CD4-positive, alpha-beta T cell treated with Interferon alpha-2 for 1 hour (primary cell): ENCODE measurements at places on chromosomes 7 and 10.

DNA sequence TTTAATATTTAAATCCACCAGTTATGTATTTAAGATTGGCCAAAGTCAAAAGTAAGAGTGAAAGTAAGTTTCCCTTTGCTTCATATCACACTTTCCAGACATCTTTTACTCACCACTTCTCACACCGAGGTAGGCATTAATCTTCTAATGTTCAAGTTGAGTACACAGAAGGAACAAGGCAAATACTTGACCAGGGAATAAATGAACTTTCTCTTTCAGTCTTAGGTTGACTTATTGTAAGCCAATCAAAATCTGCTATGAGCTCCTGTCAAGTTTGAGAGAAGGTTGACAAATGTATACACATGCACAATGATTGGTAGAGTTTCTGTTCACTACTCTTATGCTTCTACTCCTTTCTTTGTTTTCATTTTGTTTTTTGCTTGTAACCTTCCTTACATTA lies 842.5 kb downstream of the REEP3 start:
- no peak for DNase-seq

- DNase-seq, result no peak
Observed at GRCh38 chr7:94666879-94667587, 11.1 kb upstream of the SGCE start.

GRCh38 chr7:120716307-120716706 lies 141.6 kb downstream of the TSPAN12 start:
- DNase-seq, result no peak

- no peak for DNase-seq
Observed at GRCh38 chr7:27186668-27187474, 1.8 kb upstream of the HOXA11 start.

DNA sequence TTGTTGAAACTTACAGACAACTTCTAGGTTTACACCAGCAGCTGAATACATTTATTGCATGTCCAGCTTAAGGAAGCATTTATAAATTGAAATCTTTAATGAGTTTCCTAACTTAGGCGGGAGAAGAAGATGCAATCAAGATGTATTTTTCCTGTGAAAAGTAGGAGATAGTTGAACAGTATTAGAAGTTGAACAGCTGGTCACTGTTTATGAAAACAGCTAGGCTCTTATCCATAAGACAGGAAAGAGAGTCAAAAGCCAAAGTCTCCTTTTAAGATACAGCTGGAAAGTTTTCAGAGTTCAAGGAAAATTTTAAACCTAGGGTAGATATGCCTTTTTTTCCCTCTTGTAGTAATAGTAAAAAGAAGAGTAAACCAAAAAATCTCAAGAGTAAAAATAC lies 236.1 kb upstream of the FERD3L start:
- DNase-seq, result no peak

- DNase-seq, result no peak
Observed at GRCh38 chr7:117848941-117849340, 24.3 kb downstream of the CTTNBP2 start.

GRCh38 chr7:45573661-45574415 lies at the start of gene ADCY1:
ADCY1 (plus strand) TSS chr7:45574368; CDS start chr7:45574544, 176 bp downstream.
- DNase-seq, result no peak

- no peak for DNase-seq
Observed at GRCh38 chr7:51280156-51280555, 36.5 kb downstream of the COBL start.

DNA sequence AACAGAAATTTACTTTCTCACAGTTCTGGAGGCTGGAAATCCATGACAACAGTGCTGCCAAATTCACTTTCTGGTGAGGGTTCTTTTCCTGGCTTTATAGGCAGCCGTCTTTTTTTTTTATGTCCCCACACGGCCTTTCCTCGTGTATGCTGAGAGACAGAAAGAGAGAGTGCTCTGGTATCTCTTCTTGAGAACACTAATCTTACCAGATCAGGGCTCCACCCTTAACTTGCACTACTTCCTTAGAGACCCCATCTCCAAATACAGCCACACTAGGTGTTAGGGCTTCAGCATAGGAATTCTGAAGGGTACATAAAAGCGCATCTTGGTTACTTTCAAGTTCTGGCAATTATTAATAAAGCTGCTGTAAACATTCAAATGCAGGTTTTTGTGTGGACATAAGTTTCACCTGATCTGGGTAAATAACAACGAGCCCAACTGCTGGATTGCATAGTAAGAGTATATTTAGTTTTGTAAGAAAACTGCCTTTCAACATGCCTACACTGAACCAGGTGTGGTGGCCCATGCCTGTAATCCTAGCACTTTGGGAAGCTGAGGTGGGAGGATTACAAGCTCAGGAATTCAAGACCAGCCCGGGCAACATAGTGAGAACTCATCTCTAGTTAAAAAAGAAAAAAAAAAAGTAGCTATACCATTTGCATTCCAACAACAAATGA lies 8.2 kb upstream of the C1GALT1 start:
- no peak for DNase-seq

DNA sequence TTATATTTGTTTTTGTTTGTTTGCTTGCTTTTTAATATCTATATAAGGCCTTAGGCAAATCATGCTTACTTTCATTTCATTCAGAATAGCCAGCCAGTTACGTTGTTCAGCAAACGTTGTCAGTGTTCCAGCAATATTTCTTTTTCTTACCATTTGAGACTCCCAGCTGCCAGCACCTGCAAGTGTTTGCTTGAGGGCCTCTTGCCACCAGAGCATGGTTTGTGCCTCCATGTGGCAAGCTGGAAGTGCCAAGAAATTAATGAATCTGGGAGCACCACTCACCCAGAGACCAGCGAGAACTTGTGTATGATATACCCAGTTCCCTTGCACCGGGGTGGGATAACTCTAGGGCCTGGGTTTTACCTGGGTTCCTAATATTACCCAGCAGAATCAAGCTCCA lies 177.1 kb upstream of the CSTF2T start:
- no peak for DNase-seq

GRCh38 chr7:129780257-129780973 lies 168.9 kb downstream of the NRF1 start:
- DNase-seq, result peak; percentile 71

- DNase-seq, result no peak
Observed at GRCh38 chr7:46630031-46630430, 709.0 kb upstream of the IGFBP3 start.

DNA sequence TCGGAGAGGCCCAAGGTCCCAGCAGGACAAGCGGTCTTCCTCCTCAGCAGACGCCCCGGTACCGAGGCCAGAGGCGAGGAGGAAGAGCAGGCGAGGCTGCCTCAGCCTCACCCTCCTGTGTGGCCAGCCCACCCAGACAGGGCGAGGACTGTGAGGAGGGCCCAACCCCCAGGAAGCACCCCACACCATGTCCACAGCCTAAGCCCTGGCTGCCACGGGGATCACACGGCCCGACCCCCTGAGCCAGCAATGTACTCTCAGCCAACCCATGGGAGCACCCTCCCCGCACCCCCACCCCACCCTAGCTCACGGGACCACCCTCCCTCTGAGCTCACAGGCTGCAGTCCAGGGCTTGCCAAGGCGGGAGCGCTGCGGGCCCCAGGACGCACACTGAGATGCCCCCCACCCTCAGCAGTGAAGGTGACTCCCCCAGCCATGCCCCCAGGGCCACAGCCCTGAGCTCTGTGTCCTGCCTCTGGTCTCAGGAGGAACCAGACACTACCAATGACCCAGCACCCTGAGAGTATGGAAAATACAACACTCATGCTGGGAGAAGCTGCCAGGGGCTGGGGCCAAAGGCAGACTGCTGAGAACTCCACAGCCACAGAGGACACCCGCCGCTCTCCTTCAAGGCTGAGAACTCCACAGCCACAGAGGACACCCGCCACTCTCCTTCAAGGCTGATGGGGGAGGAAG lies 93.6 kb downstream of the MAD1L1 start:
- no peak for DNase-seq

DNA sequence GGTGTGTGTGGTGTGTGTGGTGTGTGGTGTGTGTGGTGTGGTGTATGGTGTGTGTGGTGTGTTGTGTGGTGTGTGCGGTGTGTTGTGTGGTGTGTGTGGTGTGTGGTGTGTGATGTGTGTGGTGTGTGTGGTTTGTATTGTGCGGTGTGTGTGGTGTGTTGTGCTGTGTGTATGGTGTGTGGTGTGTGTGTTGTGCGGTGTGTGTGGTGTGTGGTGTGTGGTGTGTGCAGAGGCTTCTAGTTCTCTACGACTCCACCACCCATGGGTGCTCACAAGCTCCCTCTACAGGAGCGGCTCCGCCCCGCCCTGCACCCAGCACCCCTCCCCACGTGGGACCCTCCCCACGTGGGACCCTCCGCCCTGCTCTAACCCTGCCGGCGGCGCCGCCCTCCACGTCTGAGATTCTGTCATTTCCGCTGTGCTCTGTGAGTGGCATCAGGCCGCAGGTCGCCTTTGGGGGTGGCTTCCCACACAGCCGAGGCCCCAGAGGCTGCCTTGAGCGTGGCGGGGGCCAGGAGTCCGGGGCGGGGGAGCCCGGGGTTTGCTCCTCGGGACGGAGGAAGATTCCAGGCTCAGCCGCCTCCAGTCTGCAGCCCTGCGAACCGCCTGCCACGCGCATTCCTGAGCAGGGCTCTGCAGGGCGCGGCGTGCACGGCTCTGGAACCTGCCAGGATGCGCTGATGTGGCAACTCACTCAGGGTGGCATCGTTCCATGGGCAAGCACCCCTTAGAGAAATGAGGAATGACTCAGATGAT lies 37.0 kb upstream of the DNAJB6 start:
- DNase-seq, result peak; percentile 70

GRCh38 chr7:30671793-30672465 lies 10.3 kb downstream of the CRHR2 start:
- DNase-seq, result no peak

DNA sequence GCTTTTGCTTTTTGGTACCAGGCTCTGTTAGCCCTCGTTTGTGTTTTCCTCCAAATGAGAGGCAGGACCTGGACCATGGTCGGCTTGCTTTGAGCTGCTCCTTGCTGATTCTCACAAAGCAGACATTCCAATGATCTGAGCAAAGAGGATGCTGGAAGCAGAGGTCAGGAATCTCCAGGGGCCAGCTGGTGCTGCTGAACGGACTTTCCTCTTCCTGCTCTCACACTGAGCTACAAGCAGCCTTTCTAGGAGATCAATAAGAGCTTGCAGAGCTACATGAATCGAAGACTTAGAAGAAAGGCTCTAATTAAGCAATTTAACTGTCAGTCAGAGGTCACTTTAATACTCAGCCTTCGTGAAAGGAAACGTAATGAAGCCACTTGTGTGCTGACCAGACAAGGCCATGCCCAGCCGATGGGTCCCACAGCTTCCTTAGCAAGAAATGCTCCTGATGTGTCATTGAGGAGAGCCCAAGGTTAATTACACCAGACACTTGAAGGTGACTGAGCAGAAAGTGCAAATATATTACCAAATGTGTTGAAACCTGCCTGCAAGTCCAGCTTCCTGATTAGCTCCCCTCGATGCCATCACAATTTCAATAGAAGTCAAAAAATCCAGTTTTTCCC lies 151.3 kb upstream of the RSU1 start:
- peak; percentile 10 for DNase-seq

- DNase-seq, result no peak
Observed at GRCh38 chr7:100678291-100678984, 4.9 kb downstream of the GNB2 start.

DNA sequence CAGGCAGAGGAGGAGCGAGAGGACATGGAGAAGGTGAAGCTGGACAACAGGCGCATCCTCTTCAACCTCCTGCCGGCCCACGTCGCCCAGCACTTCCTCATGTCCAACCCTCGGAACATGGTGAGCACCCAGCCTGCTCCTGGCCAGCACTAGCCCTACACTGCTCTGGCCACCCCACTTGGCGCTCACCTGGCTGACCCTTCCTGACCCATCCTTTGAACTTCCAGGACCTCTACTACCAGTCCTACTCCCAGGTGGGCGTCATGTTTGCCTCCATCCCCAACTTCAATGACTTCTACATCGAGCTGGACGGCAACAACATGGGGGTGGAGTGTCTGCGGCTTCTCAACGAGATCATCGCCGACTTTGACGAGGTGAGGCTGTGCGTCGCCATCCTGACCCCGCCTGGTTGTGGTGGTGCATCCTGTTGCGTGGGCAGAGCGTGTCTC lies 129.2 kb downstream of the ADCY1 start:
- DNase-seq, result no peak

DNA sequence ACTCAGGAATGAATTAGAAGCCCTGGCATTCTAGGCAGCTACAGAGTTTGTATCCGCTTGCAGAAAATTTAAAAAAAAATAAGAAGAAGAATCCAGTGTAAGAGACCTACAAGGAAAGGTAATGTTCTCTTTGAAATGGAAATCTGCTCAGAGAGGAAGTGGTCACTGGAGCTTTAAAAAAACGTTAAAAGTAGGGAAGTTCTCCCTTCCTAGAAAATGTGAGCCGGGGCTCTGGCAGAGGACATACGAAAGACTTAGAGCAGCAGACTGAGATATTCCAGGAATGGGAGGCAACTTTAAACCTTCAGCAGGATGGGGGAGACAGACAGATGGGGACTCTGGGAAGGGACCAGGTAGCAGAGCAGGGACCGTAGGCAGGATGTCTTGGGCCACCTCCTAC lies 149.4 kb upstream of the NPS start:
- DNase-seq, result no peak

DNA sequence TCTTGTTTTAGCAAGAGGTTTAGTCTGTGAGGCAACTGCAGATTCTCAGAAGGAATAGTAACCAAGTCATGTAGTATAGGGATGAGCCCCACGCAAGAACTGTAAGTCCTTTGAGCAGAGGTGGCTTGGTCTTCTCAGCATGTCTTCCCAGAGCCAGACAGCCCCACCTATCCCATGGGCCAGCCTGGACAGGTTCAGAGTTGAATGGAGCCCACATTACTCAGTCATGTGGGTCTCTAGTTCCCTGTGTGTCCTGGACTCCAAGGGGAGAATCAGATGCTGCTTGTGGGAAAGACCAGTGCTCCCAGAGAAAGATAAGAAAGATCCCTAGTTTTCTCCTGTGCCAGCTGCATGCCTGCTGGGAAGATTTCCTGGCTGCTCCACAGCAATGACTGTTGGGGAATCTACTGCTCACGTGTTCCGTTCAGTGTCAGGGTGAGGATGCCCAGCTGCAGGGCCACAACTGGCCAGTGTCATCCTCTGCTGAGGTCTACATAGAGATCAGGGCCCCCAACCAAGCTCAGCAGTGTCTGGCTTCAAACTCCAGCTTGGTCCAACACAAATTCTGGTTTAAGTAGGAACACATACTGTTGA lies 66.9 kb upstream of the UNC5B start:
- no peak for DNase-seq

GRCh38 chr10:91541481-91541880 lies 91.4 kb downstream of the PPP1R3C start:
- DNase-seq, result no peak

GRCh38 chr10:12194752-12195271 lies 879 bp downstream of the NUDT5 start:
- DNase-seq, result peak; percentile 3

- DNase-seq, result no peak
Observed at GRCh38 chr7:95999481-95999880, 227.1 kb downstream of the DYNC1I1 start.

DNA sequence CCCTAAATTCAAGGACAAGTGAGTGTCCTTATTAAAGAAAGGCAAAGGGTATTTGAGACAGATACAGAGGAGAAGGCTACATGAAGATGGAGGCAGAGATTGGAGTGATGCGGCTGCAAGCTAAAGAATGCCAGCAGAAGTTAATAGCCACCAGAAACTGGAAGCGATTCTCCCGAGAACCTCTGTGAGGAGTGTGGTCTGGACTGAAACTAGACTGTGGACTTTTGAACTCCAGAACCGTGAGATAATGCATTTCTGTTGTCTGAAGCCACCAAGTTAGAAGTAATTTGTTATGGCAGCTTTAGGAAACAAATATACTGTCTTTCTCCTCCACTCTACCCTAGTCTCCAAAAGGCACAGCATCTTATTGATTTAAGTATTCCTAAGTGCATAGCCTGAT lies 80.3 kb upstream of the CREB5 start:
- DNase-seq, result no peak
